Activated CD4-positive, alpha-beta T cell treated with anti-CD3 and anti-CD28 coated beads, Interleukin-2, amount 10 ng/mL, durations not matched to agents 7 days and 5 days (primary cell): ENCODE measurements at places on chromosomes 2 and 18.
A peak's percentile ranks its signal among the peaks of the same experiment; 100 is the strongest.

DNA sequence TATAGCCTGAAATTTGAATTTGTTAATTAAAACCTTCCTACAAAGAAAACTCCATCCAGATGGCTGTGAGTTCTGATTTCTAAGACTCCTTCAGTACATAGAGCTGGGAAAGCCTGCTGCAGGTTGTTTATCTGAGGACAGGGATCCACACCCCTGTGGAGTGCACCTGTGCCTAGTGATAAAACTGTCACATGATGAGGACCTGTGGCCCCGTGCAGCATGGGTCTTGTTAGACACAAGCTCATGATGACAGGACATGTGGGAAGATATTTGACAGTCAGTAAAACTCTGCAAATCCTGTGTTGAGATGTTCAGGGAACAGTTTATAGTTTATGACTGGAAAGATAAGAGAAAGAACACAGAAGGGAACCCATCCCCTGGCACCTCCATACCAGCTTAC, 133.2 kb upstream of the TMEM18 start:
- no peak for DNase-seq
- no peak overlapping the region for H3K4me3 ChIP-seq
- H3K27ac ChIP-seq: no peak overlapping the region

GRCh38 chr2:236086971-236087465, 81.2 kb downstream of the GBX2 start:
- H3K4me1 ChIP-seq: no peaks in the 10 kb centered on the region
- H3K27ac ChIP-seq: no peak overlapping the region
- H3K4me3 ChIP-seq: no peak overlapping the region
- no peaks in the 10 kb centered on the region for H3K36me3 ChIP-seq
- DNase-seq: no peak
- H3K27me3 ChIP-seq: no peaks in the 10 kb centered on the region

- peaks cover 3% of the 10 kb centered on the region for H3K27me3 ChIP-seq
- no peak overlapping the region for H3K27ac ChIP-seq
- peaks cover 5% of the 10 kb centered on the region for H3K4me1 ChIP-seq
- H3K4me3 ChIP-seq: no peak overlapping the region
- DNase-seq: no peak
Measured at GRCh38 chr2:71103809-71104208, 26.2 kb downstream of the MCEE start.

- H3K4me1 ChIP-seq: peaks cover 19% of the 10 kb centered on the region
- DNase-seq: no peak
- no peak overlapping the region for H3K27ac ChIP-seq
- peaks cover 89% of the 10 kb centered on the region for H3K36me3 ChIP-seq
- no peaks in the 10 kb centered on the region for H3K27me3 ChIP-seq
Measured at GRCh38 chr2:69535817-69536241, 98.6 kb upstream of the NFU1 start.

DNA sequence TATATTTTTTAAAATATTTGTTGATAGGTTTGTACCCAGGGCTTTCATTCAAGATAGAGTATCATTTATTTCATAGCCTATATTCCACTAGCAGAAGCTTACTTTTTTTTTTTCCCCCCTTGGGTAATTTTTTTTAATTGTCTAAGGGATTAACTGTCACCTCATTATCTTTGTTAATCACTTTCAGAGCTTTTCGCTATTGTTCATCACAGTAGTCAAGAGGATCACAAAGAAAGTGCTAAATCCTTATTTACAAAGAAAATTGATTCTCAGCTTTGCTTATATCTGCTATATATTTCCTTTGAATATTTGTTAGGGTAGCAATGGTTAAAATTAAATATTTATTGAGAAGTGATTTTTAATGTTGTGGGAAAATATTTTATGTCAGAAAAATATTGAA, 59.0 kb downstream of the CAMKMT start:
- no peaks in the 10 kb centered on the region for H3K27me3 ChIP-seq
- DNase-seq: no peak
- H3K4me3 ChIP-seq: no peak overlapping the region
- no peaks in the 10 kb centered on the region for H3K4me1 ChIP-seq

GRCh38 chr2:74702001-74702715, 48.1 kb downstream of the SEMA4F start:
- H3K27ac ChIP-seq: no peak overlapping the region
- no peaks in the 10 kb centered on the region for H3K4me1 ChIP-seq
- DNase-seq: no peak
- peaks cover 5% of the 10 kb centered on the region for H3K27me3 ChIP-seq
- H3K4me3 ChIP-seq: no peak overlapping the region

- no peaks in the 10 kb centered on the region for H3K4me1 ChIP-seq
- no peaks in the 10 kb centered on the region for H3K27me3 ChIP-seq
Measured at GRCh38 chr2:34332813-34333212, 733.7 kb upstream of the FAM98A start.

- peaks cover 6% of the 10 kb centered on the region for H3K36me3 ChIP-seq
- H3K4me3 ChIP-seq: no peak overlapping the region
- H3K4me1 ChIP-seq: peaks cover 5% of the 10 kb centered on the region
Measured at GRCh38 chr2:58035352-58035751, 11.3 kb upstream of the VRK2 start.

DNA sequence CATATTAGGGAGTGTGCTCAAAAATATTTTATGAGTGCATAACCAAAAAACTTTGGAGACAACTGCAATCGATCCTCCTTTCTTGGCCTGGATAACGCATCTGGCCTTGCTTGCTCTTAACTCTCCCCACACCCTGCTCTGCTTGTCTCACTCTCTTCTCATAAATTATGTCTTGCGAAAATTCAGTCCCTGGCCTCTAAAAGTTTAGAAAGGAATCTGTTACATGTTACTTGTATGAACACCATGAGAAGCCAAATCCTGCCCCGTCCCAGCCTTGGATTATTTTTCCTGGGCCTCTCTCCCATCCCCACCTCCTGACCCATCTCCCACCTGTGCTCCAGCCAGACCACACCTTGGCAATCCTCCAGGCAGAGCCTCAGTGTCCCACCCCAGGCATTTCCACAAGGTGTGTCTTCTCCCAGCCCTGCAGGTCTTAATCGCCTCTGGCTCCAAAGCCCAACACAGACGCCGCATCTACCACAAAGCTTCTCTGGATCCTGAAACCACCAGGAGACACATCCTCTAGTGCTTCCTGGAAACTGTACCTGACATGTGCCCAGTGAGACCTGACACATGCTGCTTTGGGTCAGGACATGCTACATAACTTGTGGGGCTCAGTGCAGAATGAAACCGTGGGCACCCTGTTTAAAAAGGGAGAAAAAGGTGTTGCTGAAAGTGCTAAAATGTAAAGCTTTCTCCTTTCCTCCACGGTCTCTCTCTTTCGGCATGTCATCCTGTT, 99.6 kb upstream of the ST3GAL5 start:
- H3K4me1 ChIP-seq: peaks cover 17% of the 10 kb centered on the region
- no peak overlapping the region for H3K27ac ChIP-seq
- no peaks in the 10 kb centered on the region for H3K27me3 ChIP-seq
- peak; percentile 4 for DNase-seq
- peaks cover 1% of the 10 kb centered on the region for H3K36me3 ChIP-seq

DNA sequence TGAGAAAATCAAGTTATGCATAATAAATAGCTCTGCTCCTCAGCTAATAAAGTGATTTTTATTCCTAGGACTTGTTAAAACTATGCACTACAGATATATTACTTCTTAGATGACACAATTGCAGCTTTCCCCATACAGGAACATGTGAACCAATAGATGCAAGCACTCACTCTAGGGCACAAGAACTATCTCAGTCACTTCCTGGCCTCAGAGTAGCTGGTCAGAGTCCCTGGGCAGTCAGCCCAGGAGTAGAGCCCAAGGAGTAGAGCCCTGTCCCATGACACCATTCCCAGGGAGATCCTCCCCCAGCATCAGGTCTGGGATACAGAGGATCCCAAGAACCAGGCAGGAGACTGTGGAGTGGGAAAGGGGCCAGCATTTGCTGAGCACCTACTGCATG, 2.7 kb downstream of the TNS1 start:
- H3K36me3 ChIP-seq: no peaks in the 10 kb centered on the region
- DNase-seq: no peak
- H3K27ac ChIP-seq: no peak overlapping the region
- no peak overlapping the region for H3K4me3 ChIP-seq
